ENCODE measurements at places on chromosomes 7 and 10. TPM values are rescaled to one million over a fixed set of nuclear protein-coding genes. Genes with fewer than 3 reads are reported as not detected.

The TMEM196 gene
- total RNA-seq = not detected

The PRKCQ gene
- 0.94 TPM for total RNA-seq

The CRHR2 gene
- total RNA-seq = 1.1 TPM

The SPDYE1 gene
- total RNA-seq = not detected

- DNase-seq = no peak
These were observed 89.3 kb downstream of the ZMYND11 start for GRCh38 chr10:224571-224970.

DNA sequence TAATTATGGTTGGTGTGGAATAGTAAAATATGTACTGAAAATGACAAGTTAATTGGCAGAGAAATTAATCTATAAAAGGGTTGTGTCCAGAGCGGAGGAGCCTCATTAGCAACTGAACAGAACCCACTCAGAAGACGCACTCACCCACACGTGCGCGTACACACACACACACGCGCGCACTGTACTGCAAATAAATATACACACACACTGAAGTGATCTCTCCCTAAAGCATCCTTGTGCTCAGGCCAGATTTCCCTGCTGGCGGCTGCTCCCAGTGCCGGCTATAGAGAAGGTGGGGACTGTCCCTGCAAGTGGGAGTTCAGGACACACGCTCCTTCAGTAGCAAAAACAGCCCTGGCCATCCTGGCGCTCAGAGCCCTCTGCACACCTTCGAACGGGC lies 85.2 kb downstream of the CHST15 start:
- no peak for DNase-seq

- peak; percentile 66 for DNase-seq
These were observed 822 bp downstream of the ZC3HAV1L start for GRCh38 chr7:139034855-139035585.

DNA sequence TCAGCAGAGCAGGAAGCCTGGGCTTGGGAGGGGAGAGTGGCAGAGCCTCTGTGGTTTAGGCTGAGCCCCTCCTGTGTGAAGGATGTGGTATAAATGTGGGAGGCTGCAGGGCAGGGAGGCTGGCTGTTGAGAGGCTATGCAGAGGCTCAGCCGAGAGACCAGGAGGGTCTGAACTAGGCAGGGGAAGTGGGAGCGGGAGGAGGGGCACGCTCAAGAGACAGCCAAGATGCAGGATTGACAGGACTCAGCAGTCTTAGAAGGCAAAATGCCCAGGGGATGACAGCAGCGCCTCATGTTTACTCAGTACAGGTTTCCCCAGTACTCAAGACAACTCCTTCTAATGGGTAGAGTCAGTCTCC lies 24.3 kb downstream of the BTBD16 start:
- no peak for DNase-seq

- DNase-seq = no peak
These were observed 243.7 kb upstream of the MGMT start for GRCh38 chr10:129223363-129223762.
